Fibroblast of the conjunctiva (primary cell): ENCODE measurements at places on chromosomes 13 and 19.
A peak's percentile ranks its signal among the peaks of the same experiment; 100 is the strongest.

DNA sequence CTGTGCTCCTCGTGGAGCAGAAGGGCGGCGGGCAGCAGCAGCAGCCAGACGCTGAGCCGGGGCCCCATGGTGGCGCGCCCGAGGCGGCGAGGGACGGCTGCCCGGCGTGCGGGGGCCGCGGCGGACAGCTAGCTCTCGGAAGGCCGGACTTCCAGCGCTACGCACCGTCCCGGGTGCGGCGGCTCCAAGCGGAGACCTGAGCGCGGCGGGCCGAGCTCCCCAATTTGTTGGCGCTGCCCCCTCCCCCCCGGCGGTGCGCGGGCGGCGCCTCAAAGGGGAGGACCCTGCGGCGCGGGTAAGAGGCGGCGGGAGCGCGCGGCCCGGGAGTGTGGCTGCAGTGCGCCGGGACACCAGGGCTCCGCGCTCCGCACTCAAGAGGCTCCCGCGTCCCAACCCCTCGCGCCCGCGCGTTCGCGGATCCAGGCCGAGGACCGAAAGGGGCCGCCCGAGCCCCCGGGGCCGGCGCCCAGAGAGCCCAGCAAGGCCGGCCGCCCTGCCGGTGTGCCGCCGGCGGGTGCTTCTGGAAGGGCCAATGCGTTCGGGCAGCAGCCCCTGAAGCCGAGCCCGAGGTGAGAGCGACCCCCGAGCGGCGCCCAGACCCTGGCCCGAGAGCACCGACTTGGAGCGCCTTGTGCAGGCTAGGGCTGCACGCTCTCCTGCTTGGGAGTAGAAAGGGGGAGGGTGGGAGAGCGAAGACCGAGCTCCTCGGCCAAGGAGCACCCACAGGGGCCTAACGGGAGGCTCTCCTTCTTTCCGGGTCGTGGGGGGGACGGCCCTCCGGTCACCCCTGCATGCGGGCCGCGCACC lies at the start of the genes COL4A1 and COL4A2:
TSS of gene COL4A1 (minus strand) at position 198 of the 807 bp plus-strand sequence. CDS start at position 68, 130 bp downstream.
TSS of gene COL4A2 (plus strand) at position 325 of the 807 bp plus-strand sequence. CDS start 620 bp downstream, outside the sequence.
- no peak for DNase-seq

DNA sequence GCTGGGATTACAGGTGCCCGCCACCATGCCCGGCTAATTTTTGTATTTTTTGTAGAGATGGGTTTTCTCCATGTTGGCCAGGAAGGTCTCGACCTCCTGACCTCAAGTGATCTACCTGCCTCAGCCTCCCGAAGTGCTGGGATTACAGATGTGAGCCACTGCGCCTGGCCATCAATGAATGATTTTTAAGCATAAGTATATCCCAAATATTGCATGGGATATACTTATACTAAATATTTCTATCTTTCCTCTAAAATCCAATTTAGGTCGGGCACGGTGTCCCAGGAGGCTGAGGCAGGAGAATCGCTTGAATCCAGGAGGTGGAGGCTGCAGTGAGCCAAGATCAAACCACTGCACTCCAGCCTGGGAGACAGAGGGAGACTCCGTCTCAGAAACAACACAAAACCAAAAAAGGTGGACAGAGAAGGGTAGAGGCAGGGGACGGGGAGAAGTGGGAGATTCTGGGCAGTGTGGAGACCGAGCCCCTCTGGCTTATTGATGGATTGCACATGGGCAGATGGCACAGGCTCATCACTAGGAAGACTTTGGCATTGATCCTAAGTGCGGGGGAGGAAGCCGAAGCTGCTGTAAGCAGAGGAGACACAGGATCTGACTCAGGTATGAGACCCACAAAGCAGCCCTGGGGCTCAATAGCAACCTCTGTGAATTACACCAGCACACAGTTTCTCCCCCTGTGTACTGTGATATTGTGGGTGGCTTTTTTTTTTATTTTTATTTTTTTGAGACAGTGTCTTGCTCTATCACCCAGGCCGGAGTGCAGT lies 13.5 kb downstream of the ARRDC5 start:
- no peak for DNase-seq

- no peak for DNase-seq
These were observed 102.6 kb upstream of the RNF113B start for GRCh38 chr13:98279473-98280175.

- DNase-seq = no peak
These were observed 20.1 kb downstream of the ZNF627 start for GRCh38 chr19:11617180-11618062.

DNA sequence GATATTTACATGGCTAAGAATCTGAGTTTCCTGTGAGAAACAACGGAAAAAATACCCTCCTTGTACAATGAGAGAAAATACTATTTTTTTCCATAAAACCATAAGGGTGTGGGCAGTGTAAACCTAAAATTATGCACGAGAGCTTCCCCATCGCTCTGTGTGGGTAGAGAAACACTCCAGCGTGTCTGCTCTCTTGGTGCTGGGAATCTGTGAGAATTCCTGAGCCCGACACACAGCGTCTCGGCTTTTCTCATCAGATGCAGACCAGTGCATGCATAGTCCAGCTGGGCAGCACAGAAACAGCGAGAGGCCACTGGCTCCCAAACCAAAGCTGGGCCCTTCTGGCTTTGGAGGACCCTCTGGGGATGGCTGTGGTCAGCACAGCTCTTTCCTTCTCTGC lies 12.0 kb downstream of the PLPP2 start:
- DNase-seq = no peak

GRCh38 chr13:99214232-99214631 lies 13.6 kb downstream of the UBAC2 start:
- DNase-seq = no peak

DNA sequence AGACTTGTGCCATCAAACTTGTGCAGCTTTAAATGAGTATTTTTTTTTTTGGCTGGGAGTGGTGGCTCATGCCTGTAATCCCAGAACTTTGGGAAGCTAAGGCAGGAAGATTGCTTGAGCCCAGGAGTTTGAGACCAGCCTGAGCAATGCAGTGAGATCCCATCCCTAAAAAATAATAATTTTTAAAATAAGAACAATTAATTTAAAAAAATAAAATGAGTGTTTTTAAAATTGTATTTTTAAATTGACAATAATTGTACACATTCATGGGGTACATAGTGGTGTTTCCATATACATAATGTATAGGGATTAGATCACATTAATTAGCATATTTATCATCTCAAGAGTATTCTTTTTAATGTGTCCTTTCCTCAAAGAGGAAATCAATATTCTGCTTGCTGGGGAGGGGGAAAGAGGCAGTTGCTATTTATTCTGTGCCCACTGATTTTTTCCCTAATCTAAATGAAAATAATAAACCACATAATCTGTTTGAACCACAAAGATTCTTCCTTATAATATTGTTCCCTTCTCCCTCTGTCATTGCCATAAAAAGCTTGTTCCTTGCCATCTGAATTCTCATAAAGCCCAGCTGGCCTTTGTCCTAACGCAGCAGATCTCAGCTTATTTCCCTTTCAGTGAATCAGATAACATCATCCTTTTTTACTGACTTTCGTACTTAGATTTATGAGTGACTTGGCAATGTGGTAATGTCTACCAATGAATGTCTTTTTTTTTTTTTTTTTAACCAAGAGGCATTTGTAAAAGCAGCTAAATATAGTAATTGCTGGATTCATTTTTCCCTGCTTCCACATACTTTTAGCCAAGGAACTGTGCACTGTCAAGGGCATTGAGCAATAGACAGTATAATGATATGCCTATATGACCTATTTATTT lies 81.8 kb upstream of the RUBCNL start:
- DNase-seq = peak; percentile 16

GRCh38 chr19:27805848-27806247 lies 1407.1 kb downstream of the UQCRFS1 start:
- DNase-seq = no peak

DNA sequence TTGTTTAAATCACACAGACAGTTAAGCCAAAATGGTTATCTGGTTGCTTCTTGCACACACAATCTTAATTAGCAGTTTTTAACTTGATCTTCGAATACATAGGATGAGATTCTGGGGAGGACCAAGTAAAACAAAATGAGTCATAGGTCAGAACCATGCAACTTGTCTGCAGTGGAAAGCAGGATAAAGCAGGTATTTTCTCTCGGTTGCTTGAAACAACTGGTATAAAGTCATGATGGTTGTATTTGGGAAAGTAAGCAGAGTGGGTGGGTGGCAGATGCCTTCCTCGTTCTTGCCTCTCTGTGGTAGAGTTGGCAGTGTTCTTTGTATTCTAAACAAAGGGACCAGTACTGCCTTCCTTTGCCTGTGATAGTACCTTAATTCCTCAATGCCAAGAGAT lies 167.0 kb downstream of the COG6 start:
- no peak for DNase-seq

GRCh38 chr13:34025746-34026145 lies 207.8 kb downstream of the RFC3 start:
- no peak for DNase-seq

- DNase-seq = no peak
These were observed 24.9 kb upstream of the AMER2 start for GRCh38 chr13:25196971-25197370.

DNA sequence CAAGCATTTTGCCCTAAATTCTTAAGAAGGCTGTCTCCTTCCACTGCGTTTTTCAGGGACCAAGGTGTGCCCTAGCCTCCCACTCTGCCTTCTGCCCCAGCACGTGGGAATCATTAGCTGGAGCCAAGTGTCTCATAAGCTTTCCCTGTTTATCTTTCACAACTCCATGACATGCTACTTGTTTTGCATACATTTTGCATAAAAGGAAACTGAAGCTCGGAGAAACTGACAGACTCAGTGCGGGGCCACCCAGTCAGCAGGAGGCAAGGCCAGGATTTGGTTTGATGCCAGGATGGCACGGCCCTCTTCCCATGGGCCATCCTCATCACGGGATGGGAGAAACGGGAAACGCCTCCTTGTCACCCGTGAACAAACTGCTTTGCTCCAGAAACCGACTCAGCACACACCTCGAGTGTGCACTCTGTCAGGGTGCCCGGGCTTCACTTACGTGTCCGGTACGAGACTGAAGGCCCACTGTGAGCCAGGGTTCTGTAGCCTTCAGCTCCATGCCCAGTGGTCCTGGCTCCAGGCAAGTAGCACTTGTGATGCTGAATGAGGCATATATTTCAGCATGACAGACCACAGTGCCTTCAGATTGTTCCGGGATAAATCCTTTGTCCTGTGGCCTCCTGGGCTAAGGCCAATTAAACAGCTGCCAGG lies 9.6 kb downstream of the CEBPA start:
- DNase-seq = no peak

DNA sequence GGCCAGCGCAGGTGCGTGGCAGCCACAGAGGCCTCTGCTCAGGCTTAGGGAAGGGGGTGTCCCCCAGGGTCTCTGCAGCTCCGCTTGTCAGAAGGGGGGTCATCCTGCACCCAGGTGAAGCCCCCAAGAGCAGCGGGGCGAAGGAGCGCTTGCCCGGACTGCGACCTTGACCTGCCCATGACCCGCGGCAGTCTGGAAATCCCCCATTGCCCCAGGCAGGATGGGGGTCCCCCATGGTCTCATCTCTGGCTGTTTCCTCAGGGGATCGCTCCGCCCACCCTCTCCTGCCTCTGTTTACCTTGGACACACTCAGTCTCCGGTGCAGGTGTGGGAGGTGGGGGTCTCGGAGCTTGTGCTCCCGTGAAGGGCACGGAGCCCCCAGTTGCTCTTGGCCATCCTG lies 82.7 kb downstream of the KDM4B start:
- DNase-seq = no peak

GRCh38 chr13:110363010-110363409 lies 55.9 kb downstream of the COL4A2 start:
- DNase-seq = no peak

DNA sequence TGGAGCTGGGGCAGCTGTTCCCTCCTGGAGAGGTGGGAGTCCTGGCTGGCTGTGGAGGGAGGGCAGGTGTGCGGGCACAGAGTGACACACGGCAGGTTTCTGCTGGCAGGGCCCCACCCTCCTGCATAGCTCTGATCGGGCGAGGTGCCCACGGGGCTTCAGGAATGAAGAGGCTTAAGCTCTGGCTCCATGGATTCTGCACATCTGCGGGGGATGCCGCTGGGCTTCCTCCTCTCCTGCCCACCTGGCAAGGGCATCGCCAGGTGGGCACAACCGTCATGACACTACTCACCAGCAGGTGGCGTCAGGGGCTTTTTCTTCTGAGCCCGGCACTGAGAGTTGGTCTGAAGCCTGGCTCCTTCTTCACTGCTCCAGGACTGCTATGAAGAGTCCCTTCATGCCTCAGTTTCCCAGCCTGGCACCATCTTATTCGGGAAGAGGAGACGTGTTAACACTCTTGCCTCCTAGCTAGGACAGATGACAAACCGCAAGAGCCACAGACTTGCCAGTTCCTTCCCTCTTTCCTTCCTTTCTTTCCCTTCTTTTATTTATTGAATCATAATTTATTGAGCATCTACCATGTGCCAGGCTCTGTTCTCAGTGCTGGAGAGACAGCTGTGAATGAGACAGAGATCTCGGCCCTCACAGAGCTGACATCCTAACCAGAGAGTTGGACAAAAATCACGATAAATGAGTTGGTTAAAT lies 15.2 kb upstream of the PAK4 start:
- DNase-seq = no peak

DNA sequence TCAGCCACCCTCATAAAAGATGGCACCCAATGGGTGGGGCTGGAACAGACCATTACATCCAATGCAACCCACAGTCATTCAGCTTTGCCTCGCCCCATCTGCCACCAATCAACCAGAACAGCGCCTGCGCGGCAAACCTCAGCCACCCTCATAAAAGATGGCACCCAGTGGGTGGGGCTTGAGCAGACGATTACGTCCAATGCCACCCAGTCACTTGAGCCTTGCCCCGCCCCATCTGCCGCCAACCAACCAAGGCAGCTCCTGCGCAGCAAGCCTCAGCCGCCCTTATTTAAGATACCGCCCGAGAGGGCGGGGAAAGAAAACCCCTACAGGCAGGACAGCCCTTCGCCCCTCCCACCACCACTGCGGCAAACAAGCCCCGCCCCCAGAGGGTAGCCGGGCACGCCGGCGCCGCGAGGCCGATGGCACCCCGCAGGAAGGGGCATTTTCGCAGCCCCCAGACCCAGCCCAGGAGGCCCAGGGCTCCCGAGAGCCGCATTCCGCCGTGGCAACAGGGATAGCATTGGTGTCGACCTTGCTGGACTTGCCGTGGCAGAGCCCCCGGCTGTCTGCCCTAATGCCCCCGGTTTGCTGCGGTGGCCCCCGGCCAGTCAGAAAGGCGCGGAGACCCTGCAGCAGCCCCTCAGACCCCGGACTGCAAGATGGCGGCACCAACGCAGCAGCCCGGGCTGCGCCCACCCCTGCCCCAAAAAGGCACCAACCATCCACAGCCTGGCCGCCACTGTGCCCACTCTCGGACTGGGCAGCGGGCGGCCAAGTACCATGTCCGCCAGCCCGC lies 675 bp downstream of the PEG3 start:
- DNase-seq = peak; percentile 94

- peak; percentile 76 for DNase-seq
These were observed 933 bp downstream of the ARHGEF7 start for GRCh38 chr13:111115965-111116521.
